ENCODE measurements at places on chromosomes 12 and 14. TPM values are rescaled to one million over a fixed set of nuclear protein-coding genes. Genes with fewer than 3 reads are reported as not detected.

KCNK13 gene
- not detected for total RNA-seq

DNA sequence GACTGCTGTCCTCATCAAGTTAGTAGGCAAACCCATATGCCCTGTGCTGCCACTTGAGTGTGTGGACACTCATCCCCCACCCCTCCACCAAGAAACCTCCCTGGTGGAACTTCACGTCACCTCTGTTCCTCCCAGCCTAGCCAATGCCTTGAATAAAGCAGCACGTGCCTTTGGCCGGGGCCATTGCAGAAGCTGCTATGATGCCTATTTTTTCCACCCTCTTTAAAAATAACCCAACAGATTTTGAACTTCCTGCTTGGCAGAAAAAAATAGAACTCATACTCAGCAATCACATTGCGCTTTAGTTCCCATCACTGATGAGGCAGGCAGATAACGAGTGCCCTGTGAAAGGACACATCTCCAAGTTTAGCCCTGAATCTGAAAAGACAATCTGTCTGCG lies 23.1 kb upstream of the PWP1 start:
- DNase-seq = no peak
- no peaks in the 10 kb centered on the region for H3K27me3 ChIP-seq
- H3K36me3 ChIP-seq = no peaks in the 10 kb centered on the region
- H3K27ac ChIP-seq = no peak overlapping the region
- H3K4me3 ChIP-seq = no peak overlapping the region

DNA sequence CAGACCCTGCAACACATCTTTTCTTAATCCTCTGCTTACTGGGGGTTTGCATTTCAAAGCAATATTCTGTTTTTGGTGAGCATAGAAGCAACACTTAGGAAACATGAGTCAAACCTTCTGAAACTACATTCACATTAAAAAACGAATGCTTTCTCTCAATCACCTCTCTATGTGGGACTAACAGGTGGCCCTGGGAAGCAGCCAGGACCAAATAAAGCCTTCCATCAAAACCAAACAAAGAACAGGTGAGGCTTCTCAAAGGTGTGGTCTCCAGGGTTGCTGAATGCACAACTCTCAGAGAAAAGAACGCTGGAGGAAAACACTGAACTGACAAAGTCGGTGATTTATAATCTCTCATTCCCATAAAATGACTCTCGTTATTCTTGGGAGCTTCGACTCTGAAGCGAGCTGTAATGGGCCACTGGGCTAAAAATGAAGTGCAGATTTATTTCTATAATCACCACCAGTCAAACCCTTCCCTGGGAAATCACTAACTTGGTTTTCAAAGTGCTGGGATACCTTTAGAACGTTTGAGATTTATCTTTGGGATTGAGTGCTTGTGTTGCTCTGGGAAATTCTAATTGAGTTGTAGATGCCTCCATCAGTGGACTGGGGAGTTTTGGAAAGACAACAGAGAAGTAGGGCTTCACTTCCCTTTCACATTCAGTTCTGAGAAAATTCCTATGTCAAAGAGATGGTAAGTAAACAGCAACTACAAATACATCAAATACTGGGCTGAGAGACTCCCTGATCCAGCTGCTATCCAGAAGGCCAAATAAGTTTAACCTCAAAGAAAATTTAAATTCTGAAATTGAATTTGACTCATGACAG lies 262.0 kb upstream of the TMPO start:
- no peak for DNase-seq
- no peaks in the 10 kb centered on the region for H3K36me3 ChIP-seq
- H3K27me3 ChIP-seq = no peaks in the 10 kb centered on the region
- H3K4me3 ChIP-seq = no peak overlapping the region
- H3K4me1 ChIP-seq = no peaks in the 10 kb centered on the region

AICDA gene
- total RNA-seq = not detected

SMOC1 gene
- 89.3 TPM for total RNA-seq

NR2C1 gene
- 84.2 TPM for total RNA-seq

SLC7A7 gene
- total RNA-seq = 2.8 TPM

DNA sequence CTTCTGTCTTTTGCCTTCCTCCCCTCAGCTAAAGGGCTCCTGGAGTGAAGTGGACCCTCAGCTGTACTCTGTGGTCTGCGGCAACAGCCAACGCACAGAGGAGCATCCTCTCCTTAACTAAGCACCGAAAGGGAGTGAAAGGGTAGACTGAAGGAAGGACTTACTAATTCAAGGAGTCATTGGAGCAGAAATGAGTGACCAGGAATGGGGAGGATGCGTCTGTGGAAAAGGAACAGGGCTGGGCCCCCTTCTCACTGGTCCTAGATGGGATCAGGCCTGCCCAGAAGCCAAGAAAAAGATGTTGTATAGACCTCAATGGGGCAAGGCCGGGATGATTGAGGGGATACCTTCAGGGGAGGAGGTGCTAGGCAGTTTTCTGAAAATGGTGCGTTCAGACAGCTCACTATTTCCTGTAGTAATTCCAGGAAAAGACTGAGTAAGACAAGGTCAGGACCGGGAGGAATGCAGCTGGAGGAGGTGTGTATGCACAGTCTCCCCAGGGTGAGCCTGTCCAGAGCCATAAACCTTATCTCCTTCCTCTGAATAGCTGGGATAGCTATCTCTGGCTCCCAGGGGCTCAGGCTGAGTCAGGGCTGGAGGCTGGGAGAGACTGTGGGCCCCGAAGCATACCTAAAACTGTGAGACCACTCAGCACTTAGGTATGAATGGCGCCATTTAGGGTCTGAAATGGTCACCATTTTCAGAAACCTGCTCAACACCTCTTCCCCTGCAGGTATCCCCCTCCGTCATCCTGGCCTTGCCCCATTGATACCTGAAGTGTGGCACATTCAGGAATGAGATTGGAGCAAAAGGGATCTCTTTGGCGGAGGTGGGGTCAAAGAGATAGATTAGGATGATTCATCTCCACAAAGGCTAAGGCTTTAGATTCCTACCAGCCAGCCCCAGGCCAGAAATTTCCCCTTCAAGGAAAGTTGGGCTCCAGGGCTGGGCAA lies 20.2 kb upstream of the KRT8 start:
- peak overlapping the region; percentile 41 for H3K27ac ChIP-seq
- no peak for DNase-seq
- no peaks in the 10 kb centered on the region for H3K27me3 ChIP-seq
- H3K4me1 ChIP-seq = peaks cover 24% of the 10 kb centered on the region
- H3K36me3 ChIP-seq = no peaks in the 10 kb centered on the region

HVCN1 gene
- 12.0 TPM for total RNA-seq

DNA sequence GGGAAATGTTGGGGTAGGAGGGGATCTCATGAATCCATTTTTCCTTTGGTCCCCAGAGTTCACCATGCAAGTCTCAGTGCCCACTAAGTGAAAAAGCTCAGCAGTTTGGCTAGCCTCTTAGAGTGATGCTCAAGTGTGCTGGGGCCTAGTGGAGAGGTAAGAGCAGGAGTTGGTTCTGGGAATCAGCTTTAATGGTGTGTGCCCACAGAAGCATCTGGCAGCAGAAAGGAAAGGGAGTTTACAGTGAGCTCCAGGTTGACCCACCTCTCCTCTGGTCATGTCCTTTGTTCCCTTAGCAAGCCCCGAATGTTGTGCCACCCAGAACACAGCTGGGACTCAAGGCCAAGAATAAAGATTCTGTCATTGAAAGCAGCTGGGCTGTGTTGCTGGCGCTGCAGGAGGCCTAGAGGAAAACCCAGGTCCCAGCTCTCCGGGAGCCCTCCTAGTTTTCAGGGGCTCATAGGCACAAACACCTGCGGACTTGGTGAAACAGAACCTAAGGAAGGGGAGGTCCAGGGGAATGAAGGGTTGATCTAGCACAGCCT lies 320.8 kb downstream of the ZFP36L1 start:
- no peaks in the 10 kb centered on the region for H3K27me3 ChIP-seq
- H3K36me3 ChIP-seq = no peaks in the 10 kb centered on the region
- no peak for DNase-seq
- H3K4me3 ChIP-seq = no peak overlapping the region
- peak overlapping the region; percentile 97 for H3K27ac ChIP-seq

- DNase-seq = peak; percentile 16
- no peak overlapping the region for H3K27ac ChIP-seq
- H3K36me3 ChIP-seq = no peaks in the 10 kb centered on the region
- H3K4me3 ChIP-seq = peak overlapping the region; percentile 48
Observed at GRCh38 chr12:121918679-121919038, 267 bp downstream of the CFAP251 start.

GPR84 gene
- not detected for total RNA-seq

GRCh38 chr12:118436986-118437385 lies 60.6 kb downstream of the SUDS3 start:
- no peak for DNase-seq
- H3K36me3 ChIP-seq = no peaks in the 10 kb centered on the region
- H3K27me3 ChIP-seq = no peaks in the 10 kb centered on the region
- no peak overlapping the region for H3K27ac ChIP-seq
- H3K4me1 ChIP-seq = no peaks in the 10 kb centered on the region
- no peak overlapping the region for H3K4me3 ChIP-seq

GRCh38 chr12:95804291-95804690 lies 13.7 kb upstream of the NTN4 start:
- no peaks in the 10 kb centered on the region for H3K4me1 ChIP-seq
- H3K27ac ChIP-seq = no peak overlapping the region
- DNase-seq = no peak
- no peak overlapping the region for H3K4me3 ChIP-seq
- H3K36me3 ChIP-seq = no peaks in the 10 kb centered on the region

GRCh38 chr14:31122098-31122611 lies 85.4 kb downstream of the HECTD1 start:
- no peak overlapping the region for H3K4me3 ChIP-seq
- no peaks in the 10 kb centered on the region for H3K27me3 ChIP-seq
- H3K36me3 ChIP-seq = peaks cover 12% of the 10 kb centered on the region

- H3K4me1 ChIP-seq = peaks cover 8% of the 10 kb centered on the region
- H3K36me3 ChIP-seq = no peaks in the 10 kb centered on the region
- H3K27me3 ChIP-seq = no peaks in the 10 kb centered on the region
- no peak for DNase-seq
Observed at GRCh38 chr12:107654873-107655272, 30.7 kb upstream of the PWP1 start.

- no peaks in the 10 kb centered on the region for H3K27me3 ChIP-seq
- H3K36me3 ChIP-seq = no peaks in the 10 kb centered on the region
- no peak overlapping the region for H3K27ac ChIP-seq
- DNase-seq = no peak
Observed at GRCh38 chr14:78228702-78229327, 58.6 kb downstream of the NRXN3 start.

DNA sequence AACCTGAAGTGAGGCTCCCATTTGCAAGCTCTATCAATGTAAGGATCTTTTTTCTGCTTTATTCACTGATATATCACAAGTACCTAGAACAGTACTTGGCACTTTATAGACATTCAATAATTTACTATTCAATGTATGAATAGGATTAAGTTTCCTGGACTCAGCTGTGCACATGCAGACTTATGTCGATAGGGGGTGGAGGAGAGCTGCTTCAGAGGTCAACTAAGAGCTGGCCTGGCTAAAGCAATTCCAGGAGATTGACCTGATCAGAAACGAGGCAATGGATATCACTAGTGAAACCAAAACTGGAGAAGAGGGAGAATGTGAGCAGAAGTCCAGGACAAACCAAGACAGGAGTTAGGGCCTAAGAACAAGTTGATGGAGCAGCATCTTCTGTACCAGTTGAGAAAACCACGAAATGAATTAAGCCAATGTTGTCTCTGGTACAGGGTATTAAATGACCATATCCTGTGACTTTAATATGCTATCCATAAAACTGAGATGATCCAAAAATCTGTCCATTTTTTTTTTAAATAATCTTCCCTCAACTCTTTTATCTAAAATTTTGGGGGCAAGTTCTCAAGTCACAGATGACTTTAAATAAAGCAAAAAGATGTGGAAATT lies 169.2 kb downstream of the PIK3C2G start:
- DNase-seq = peak; percentile 80
- peaks cover 14% of the 10 kb centered on the region for H3K4me1 ChIP-seq
- H3K36me3 ChIP-seq = no peaks in the 10 kb centered on the region
- H3K27me3 ChIP-seq = no peaks in the 10 kb centered on the region

- no peaks in the 10 kb centered on the region for H3K27me3 ChIP-seq
- no peaks in the 10 kb centered on the region for H3K4me1 ChIP-seq
- no peak overlapping the region for H3K4me3 ChIP-seq
- H3K27ac ChIP-seq = no peak overlapping the region
Observed at GRCh38 chr12:57983146-57983857, 41.9 kb downstream of the ATP23 start.

GRCh38 chr14:53532853-53533252 lies 379.7 kb upstream of the DDHD1 start:
- H3K4me3 ChIP-seq = no peak overlapping the region
- no peaks in the 10 kb centered on the region for H3K27me3 ChIP-seq
- H3K4me1 ChIP-seq = no peaks in the 10 kb centered on the region
- H3K36me3 ChIP-seq = no peaks in the 10 kb centered on the region

All from neural progenitor cell (in vitro differentiated cells).